Glutamatergic neuron (in vitro differentiated cells): ENCODE measurements at places on chromosomes 3 and 15.

GRCh38 chr3:81752604-81753003 lies 8.8 kb downstream of the GBE1 start:
- DNase-seq = no peak

GRCh38 chr15:69045802-69046201 lies 31.3 kb downstream of the NOX5 start:
- no peak for DNase-seq

- DNase-seq = no peak
Measured at GRCh38 chr3:116886202-116886893, 176.8 kb downstream of the TUSC7 start.

DNA sequence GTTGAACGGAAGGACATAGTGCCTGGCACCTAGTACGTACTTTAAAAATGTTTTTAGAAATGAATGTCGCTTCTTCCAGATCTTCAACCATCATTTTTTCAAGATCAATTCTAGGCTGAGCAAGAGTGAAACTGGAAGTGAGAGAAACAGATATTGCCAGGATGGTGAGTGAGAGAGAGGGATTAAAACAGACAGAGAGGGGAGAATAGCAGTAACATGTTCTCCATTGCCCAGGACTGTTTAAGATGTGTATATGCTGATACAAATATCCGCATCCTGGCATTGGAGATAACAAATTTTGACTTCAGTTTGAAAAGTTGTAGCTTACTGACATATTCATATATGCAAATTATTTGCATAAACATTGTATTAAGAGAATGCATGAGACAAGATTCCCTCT lies 1156.1 kb downstream of the TBL1XR1 start:
- no peak for DNase-seq

GRCh38 chr15:89332446-89332845 lies 2.2 kb downstream of the POLG start:
- peak; percentile 47 for DNase-seq
